NCI-H460 (cell line): ENCODE measurements at places on chromosomes 6 and 20.
A peak's percentile ranks its signal among the peaks of the same experiment; 100 is the strongest.

DNA sequence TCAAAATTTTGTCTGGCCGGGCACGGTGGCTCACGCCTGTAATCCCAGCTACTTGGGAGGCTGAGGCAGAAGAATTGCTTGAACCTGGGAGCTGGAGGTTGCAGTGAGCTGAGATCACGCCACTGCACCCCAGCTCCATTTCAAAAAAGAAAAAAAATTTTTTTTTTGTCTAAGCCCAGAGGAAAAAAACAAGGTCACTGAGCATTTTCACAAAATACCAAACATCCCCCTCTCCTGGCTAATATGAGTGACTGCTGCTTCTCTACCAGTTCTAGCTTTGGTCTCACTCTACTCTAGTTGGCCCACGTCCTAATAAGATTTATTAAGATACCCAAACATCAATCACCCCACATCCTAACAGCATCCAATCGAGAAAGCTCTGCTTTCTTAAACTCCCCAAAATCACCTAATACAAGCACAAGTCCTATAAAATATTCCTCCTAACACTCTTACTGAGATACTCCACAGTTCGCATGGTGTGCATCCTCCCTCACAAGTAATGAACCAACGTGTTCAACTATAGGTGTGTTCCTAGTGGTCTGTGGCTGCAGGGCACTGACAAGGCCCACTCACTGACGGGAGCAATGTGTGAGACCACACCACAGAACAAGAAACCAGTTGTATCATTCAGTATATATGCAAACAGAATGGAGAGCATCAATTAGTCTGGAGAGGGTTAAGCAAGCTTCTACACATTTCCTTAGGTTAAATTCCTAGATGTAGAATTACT is 64.2 kb downstream of the FKBP5 start:
- DNase-seq: no peak

DNA sequence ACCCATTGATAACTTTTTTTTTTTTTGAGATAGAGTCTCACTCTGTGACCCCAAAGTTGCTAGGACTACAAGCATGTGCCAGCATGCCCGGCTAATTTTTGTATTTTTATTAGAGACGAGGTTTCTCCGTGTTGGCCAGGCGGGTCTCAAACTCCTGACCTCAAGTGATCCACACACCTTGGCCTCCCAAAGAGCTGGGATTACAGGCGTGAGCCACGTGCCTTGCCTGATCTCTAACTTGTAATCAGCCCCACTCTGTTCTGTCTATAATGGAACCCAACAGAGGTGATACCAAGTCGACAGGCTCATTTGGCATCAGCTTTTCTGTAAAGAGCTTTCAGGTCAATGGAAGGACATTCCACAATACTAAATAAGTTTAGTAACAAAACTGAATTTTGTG is 99.4 kb downstream of the HFE start:
- DNase-seq: no peak

- no peak for DNase-seq
Measured at GRCh38 chr20:50127587-50128519, 14.9 kb upstream of the UBE2V1 start.

DNA sequence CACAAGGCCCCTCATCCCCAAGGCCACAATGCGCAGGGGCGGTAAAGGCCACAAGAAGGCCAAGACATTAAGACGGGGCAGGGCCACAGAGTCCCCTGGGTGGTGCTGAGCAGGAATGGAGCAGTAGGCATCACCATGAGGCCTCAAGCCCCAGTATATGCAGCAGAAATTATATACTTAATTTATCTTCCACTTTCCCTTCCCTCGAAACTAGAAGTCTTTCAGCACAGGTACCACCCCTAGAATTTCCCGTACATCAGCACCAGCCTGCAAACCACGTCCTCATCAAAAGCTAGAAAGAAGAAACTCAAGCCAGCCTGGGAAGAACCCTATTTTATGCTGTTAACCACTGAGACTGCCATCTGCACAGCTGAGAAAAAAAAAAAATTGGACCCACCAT is 89.4 kb downstream of the PLG start:
- no peak for DNase-seq

DNA sequence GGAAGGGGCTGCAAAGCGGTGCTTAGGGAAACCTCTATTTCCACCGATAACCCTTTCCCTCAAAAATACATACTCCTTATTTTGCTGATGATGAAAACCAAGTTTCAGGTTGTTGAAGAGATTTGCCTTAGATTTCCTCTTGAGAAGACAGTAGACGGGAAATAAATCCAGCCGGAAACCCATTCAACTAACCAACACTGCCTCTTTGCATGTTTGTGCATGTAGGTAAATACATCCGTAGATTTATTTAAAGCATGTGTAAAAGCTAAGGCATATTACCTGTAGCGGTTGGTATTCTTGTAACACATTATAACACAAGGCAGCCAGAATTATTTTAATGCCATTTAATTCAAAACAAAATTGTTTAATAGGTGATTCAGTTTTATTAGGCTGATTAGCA is 136.3 kb upstream of the SLC22A23 start:
- DNase-seq: no peak

- no peak for DNase-seq
Measured at GRCh38 chr6:16102208-16102607, 26.7 kb upstream of the MYLIP start.

- DNase-seq: no peak
Measured at GRCh38 chr20:43653966-43654365, 12.9 kb upstream of the MYBL2 start.

DNA sequence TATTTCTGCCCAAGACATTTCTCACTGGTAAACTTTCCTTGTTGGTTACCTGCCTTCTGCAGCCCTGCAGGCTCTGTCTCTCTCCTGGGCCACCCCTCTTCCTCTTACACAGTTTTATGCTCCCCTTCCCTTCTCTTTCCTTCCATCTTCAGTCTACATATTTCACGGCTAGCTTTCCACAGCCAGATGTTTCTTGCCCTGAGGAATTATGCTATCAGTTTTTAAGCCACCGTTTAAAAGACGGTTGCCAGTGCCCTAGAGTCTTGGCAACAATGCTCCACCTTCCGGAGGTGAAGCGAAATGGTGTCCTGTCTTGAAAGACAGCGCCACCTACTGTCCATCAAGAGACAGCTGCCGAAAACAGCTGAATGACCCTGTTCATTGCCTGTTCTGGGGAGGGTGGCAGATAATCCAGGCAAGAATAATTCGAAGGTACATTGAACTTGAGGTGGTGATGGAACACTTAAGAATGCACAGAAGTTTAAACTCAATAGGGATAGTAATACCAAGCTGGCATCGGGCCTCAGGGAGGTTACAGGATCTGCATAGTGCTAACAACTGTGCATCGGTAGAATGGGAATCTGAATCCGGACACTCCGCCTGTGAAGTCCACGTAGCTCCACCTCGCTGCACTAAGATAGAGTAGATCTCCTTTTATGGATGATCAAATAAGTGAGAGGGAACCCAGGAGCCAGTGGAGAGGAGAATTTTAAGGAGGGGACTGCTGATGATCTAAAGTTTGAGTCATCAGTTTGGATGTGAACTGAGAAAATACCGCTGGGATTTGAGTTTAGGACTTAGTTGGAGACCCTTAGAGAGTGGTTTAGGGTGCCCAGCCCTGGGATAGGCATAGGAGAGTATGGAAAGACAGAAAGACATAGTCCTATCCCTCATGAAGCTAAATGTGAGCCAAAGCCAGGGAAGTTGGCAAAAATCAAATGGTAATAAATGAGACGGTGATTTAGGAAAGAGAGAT is 4.8 kb upstream of the TRIM40 start:
- peak; percentile 74 for DNase-seq

DNA sequence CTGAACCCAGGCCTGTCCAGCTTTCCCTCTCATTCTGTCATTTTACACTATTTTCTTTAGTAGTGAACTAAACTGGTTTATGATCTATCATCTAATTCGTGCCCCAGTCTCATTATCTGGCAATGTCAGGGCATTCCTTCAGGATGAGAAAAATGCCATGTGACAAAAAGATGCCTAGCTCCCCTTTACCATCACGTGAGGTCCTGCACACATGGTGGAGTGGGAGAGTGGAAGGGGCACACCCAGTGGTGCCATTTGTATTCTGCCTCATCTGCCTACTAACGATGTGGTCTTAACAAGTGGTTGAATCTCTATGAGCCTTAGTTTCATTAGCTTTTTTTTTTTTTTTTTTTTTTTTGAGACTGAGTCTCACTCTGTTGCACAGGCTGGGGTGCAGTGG is 41.2 kb downstream of the CDC5L start:
- no peak for DNase-seq

- DNase-seq: no peak
Measured at GRCh38 chr20:61810066-61810737, 255.5 kb downstream of the TAF4 start.

- DNase-seq: no peak
Measured at GRCh38 chr6:34544776-34545471, 11.2 kb downstream of the SPDEF start.

- DNase-seq: no peak
Measured at GRCh38 chr6:70059039-70059719, 192.8 kb downstream of the COL19A1 start.
